ENCODE measurements at places on chromosomes 1 and 21. TPM values are rescaled to one million over a fixed set of nuclear protein-coding genes. Genes with fewer than 3 reads are reported as not detected.

GRCh38 chr1:43706598-43707189 is 642 bp upstream of the ST3GAL3 start:
- DNase-seq: no peak

DNA sequence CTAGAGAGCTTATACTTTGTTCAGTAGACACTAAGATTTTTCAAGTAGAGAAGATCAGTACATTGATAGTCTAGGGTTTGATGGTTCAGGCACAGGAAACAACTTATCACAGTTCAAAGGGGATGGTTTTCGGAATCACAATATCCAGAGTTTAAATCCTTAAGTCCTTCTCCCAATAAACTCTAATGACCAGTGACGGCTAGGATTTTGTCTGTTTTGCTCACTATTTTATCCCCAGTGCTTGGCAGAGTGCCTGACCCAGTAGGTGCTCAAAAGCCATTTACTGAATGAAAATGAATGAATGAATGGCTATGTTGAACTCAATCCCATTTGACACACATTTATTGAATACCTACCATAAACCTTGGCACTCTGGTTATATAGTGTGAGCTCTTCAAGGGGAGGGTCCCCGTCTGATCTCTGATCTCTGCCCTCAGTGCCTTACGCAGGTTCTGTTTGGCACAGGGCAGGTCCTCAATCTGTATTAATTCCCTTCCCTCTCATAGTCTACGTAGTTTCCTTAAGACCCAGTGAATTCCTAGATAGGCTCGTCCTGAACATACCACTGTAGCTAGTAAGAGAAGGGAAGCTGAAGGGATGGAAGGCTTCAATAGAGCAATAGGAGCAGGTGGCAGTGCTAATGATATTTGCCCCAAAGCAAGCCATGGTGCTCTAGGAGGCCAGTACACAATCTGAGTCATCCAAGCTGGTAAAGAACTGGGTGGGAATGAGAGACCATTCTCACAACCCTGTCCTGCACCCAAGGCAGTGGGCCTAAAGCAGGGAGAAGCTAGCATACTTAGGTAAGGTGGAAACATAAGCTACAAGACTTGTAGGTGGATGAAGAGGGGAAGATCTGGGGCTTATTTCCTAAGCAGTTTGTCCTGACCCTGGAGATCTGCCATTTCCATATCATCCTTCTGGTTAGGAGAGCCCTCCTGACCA is 53.4 kb downstream of the DMAP1 start:
- no peak for DNase-seq

GRCh38 chr1:42753070-42753469 is 13.0 kb upstream of the CLDN19 start:
- DNase-seq: peak; percentile 58

GRCh38 chr1:67166196-67166595 is at the start of gene IL23R:
Gene IL23R, plus strand, starts transcription at chr1:67166454. Its CDS starts 1,667 bp downstream, at chr1:67168121.
- no peak for DNase-seq

DNA sequence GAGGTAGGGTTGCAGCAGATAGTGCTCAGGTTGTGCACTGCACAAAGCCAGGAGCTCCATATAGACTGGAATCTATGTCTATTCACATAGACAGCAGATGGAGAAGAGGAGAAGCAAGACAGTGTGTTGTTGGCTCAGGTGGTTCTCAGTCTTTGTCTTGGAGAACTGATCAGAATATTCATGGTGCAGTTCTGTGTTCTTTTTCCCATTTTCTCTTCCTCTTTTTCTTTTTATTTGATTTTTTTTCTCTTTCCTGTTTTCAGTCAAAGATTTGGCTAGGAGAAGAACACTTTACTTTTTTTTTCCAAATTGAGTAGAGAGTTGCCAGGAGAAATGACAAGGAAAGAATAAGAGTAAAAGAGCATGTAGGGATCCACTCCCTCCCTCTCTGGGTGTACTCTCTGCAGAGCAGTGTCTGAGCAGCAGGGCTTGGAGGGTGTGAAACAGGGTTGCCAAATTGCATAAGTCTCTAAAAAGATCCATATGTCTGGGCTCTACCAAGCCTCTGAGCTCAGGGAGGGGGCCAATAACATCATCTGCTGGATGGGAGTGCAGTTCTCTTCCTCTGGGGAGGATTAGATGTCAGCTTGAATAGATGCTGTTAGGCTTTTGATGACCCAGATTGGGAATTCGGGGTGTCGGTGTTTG is 8.7 kb upstream of the CD34 start:
- no peak for DNase-seq

Gene TNFRSF8
- total RNA-seq: 0.22 TPM

- no peak for DNase-seq
Observed at GRCh38 chr1:184143449-184143848, 91.9 kb downstream of the TSEN15 start.

DNA sequence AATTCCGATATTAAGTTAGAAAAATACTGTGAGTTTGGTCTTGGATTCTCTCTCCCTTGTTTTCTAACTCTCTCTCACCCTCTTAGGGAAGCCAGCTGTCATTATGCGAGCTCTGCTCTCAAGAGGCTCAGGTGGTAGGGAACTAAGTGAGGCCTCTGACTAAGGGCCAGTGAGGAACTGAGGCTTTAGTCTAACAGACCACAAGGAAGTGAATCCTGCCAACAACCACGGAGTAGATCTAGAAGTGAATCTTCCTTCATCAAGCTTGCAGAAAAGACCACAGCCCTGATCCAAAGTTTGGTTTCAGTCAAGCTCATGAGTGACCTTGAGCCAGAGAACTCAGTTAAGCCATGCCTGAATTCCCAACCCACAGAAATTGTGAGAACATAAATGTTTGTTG is 180.1 kb upstream of the PRMT6 start:
- no peak for DNase-seq

- no peak for DNase-seq
Observed at GRCh38 chr1:167681451-167682098, 40.2 kb upstream of the MPZL1 start.

GRCh38 chr1:215393476-215393875 is 173.6 kb upstream of the KCTD3 start:
- DNase-seq: no peak

- no peak for DNase-seq
Observed at GRCh38 chr1:223378754-223379153, 14.5 kb upstream of the CCDC185 start.

GRCh38 chr1:229185963-229186362 is 84.9 kb upstream of the RAB4A start:
- DNase-seq: no peak

DNA sequence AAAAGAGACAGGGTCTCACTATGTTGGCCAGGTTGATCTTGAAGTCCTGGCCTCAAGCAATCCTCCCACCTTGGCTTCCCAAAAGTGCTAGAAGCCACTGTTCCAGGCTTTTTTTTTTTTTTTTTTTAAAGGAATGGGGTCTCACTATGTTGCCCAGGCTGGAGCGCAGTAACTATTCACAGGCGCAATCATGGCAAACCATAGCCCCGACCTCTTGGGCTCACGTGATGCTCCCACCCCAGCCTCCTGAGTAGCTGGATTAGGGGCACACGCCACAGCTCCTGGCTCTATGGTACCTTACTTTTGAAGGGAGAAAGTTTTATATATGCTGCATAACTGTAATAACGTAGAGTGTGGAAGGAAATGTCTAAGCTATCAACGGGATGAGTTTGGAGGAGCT is 5.7 kb upstream of the ATP13A2 start:
- no peak for DNase-seq

GRCh38 chr1:231236208-231236591 is 4.8 kb upstream of the GNPAT start:
- no peak for DNase-seq

DNA sequence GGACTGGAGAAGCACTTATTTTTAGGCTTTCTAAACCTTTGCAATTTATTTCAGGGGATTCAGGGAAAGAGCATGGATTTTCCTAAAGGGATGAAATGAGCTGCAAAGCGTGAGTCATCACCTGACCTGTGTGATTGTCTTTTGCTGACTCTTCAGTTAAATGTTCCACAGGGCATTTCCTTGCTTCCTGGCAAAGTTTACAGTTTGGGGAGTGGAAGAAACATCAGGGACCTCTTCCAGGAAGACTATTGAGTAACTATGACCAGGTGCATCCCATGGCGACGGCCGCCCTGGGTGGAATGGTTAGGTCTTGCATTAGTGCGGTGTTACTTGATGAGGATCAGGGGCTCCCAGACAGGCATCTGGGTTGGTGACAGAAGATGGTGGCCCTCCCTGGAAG is 79.5 kb upstream of the SIPA1L2 start:
- DNase-seq: peak; percentile 57

Gene UBASH3A
- not detected for total RNA-seq

Gene HSF2BP
- 3.2 TPM for total RNA-seq

GRCh38 chr1:233620065-233620464 is 6.2 kb downstream of the KCNK1 start:
- DNase-seq: no peak

DNA sequence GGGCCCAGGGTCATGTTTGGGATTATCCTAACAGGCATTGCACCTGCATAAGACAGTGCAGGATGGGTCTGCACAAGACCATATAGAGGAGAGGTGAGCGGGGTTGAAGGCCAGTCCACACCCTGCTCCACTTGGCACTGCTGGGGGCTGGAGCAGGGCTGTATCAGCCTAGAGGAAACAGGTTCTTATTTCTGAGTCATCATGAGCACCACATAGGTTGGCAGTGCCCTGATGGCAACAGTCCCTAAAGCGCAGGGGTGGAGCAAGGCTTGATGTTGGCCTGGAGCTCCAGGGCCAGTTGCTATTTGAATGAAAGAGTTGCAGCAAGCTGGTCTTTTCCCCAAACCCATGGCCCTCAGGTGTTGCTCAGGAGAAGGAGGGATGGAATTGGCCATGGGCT is 29.8 kb upstream of the BMP8B start:
- no peak for DNase-seq

- DNase-seq: peak; percentile 59
Observed at GRCh38 chr1:244089561-244089960, 38.5 kb downstream of the ZBTB18 start.

GRCh38 chr21:42226626-42227025 is 7.7 kb downstream of the ABCG1 start:
- DNase-seq: no peak

- DNase-seq: no peak
Observed at GRCh38 chr21:17730782-17731181, 88.4 kb downstream of the C21orf91 start.

DNA sequence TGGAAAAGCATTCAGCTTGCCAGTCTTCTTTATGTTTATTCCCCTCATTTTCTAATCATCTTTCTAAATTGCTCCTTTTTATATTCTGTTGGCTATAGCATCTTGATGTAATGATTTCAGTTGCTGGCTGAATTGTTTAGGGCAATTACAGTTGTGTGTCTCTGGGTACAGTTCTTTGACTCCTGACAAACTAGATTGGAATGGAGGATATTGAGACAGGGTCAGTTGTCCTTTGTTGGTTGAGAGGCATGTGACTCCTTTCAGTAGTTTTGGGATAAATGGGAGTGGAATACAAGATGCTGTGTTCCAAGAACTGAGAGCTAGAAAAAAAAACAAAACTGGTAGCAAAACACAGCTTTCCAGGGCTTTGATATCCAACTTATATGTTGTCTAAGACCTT is 1.5 kb downstream of the CENPF start:
- DNase-seq: peak; percentile 27

Gene AADACL3
- total RNA-seq: not detected

Gene TFF3
- 0.84 TPM for total RNA-seq

Gene C8A
- total RNA-seq: not detected

GRCh38 chr1:37239225-37239740 is 205.0 kb upstream of the GRIK3 start:
- DNase-seq: no peak

Gene ADAMTS4
- total RNA-seq: 2.7 TPM

Gene RPTN
- total RNA-seq: 0.09 TPM

DNA sequence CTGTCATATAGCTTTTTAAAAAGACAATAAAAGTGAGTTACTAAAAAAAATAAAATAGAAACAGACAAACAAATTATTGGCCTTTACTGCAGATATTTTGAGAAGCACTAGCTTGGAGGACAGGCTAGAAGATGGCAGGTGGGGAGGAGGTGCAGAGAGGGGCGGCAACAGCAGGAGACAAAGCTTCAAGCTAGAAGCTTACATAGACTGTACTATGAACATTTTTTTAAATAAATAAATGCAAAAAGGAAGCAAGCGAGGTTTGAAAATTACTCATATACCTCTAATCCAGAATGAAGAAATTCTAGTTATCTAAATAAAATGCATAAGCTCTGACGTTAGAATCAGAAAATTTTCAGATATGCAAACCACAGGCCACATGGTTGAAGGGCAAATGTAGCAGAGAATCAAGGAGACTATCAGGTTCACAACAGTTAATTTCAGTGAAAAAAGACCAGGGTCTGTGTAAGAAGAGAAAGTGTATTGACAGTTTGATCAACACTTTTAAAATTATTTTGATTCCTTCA is 54.9 kb downstream of the NRIP1 start:
- DNase-seq: peak; percentile 88

Gene KRTAP19-3
- not detected for total RNA-seq

GRCh38 chr1:235077571-235078479 is 50.8 kb downstream of the TOMM20 start:
- no peak for DNase-seq

Gene DDR2
- 15.3 TPM for total RNA-seq

DNA sequence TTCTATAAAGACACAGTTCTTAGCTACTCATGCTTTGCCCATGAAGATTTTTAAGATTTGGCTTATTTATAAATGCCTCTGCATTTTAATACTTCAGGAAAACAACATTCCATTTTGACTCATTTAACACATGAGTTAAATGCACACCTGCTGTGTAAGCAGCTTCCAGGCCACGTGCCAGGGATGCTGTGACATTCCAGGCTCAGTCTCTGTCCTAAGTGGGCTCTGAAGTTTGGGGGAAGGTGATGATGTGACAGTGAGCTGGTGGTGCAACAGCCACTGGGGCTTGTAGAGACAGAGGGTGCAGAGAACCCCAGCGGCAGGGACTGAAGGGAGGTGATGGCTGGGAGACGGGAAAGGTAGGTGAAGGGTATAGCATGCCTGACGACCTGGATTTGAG is 40.7 kb downstream of the HHAT start:
- no peak for DNase-seq

- no peak for DNase-seq
Observed at GRCh38 chr1:186463511-186463910, 2.6 kb upstream of the PDC start.

- peak; percentile 27 for DNase-seq
Observed at GRCh38 chr1:40183055-40183710, 22.0 kb downstream of the RLF start.

Gene CD1B
- not detected for total RNA-seq

DNA sequence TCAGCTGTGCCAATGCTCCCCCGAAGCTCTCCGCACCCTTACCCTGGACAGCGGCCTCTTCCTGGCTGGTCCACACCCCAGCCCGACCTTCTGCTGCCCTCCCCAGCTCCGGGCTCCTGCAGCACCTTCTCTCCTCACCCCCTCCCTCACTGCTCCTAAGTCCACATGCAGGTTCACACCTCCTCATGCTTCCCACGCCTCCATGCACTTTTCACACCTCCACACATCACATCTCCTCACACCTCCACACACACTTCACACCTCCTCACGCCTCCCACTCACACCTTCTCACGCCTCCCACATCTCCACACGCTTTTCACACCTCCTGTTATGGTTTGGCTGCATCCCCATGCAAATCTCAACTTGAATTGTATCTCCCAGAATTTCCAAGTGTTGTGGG is 18.9 kb downstream of the GPR137B start:
- no peak for DNase-seq

Gene SPRR2G
- not detected for total RNA-seq

Gene HSD3B1
- 2.8 TPM for total RNA-seq

Gene KIF26B
- total RNA-seq: 6.8 TPM

GRCh38 chr1:4307468-4307845 is 347.0 kb upstream of the AJAP1 start:
- no peak for DNase-seq

Data from astrocyte (in vitro differentiated cells and primary cell).